NCI-H187 (cell line): ENCODE measurements at places on chromosomes 4 and X.

- no peak for DNase-seq
Measured at GRCh38 chr4:69493515-69493914, 2.2 kb downstream of the UGT2B4 start.

- no peak for DNase-seq
Measured at GRCh38 chr4:100461807-100462605, 55.8 kb downstream of the EMCN start.

- no peak for DNase-seq
Measured at GRCh38 chr4:110415041-110415440, 60.9 kb upstream of the ENPEP start.

DNA sequence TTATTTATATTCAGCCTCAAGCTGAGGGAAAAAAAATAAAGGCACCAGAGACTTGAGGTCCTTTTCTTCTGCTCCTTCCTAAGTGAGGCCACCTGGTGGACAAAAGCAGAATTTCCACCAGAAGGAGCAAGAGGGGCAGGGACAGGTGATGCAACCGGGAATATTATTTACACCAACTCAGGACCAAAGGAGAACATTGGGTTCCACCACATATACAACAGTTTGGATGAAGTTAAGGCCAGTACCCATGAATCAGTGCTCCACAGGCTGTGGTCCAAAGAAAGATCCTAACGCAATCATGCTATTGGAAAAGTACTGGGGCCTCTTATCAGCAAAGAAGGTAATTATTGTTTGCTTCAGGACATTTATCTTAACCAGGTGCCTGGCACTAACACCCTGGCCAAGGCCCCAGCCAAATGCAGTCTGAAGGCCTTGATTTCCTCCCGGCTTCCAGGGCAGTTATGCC lies 57.4 kb downstream of the TSC22D3 start:
- peak; percentile 23 for DNase-seq

DNA sequence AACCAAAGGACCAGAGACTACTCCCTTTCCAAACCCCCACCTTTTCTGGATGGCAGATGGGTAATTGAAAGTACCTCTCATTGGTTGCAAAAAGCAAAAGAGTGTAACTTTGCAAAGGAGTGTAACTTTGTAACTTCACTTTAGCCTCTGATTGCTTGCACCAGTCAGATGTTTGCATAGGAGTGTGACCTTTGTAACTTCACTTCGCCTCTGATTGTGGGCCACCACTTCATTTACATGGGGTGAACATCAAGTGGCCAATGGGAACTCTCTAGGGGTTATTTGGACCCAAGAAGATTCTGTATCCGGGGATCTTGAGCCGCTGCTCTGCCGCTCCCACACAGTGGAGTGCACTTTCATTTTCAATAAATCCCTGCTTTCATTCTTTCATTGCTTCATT lies 9.9 kb upstream of the SLC25A43 start:
- no peak for DNase-seq

DNA sequence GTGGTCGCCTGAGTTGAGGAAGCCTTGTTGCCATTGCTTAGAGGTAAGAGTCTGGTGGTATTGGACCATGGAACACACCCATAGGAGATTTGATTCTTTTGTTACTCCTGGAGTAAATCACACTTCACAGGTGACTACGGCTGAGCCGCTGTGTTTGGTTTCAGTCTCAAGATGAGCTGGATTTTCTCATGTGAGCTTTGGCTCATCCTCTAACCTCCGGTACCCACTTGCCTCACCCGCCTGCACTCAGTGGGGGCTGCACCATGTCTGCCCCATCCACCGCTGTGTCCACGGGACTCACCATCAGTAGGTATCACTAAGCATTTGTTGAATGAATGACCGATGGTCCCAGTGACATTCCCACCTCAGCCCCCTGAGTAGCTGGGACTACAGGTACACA lies 52.7 kb downstream of the HTT-AS start:
- no peak for DNase-seq

DNA sequence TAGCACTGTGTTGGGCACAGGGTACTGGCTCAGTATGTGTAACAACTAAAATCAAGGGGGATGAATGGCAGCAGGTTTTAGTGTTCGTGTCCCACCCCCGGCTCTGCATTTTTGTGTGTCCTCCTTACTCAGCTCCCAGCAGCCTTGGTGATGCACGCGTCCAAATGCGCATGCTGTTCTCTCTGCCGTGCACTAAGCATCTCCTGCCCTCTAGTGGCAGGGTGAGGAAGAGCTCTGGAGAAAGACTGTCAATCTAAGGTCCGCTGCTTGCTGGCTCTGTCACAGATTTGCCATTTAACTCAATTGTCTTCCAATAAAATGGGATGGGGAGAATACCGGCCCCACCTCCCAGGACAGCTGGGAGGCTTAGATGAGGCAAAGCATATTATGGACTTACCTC lies 61.4 kb downstream of the WFS1 start:
- DNase-seq = no peak

DNA sequence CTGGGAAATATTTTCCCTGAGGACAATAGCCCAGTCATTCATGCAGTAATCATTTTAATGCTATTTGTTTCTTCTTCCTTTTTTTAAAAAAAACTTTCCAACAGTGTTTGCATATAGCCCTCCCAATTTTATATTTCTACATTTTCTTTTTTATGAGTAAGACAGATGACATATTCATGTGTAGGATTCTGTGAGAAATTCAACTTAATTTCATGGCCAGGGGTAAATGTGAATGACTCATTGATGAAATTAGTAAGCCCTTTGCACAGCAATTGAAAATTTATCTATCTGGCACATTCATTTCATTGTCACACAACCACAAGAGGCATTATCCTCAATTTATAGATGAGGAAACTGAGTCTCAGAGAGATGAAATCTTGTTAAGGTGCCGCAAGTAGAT lies 13.7 kb upstream of the SMIM20 start:
- DNase-seq = no peak

- DNase-seq = no peak
Measured at GRCh38 chrX:71147496-71148277, 3.0 kb downstream of the NLGN3 start.

- DNase-seq = no peak
Measured at GRCh38 chr4:1488357-1488756, 82.1 kb upstream of the NKX1-1 start.

DNA sequence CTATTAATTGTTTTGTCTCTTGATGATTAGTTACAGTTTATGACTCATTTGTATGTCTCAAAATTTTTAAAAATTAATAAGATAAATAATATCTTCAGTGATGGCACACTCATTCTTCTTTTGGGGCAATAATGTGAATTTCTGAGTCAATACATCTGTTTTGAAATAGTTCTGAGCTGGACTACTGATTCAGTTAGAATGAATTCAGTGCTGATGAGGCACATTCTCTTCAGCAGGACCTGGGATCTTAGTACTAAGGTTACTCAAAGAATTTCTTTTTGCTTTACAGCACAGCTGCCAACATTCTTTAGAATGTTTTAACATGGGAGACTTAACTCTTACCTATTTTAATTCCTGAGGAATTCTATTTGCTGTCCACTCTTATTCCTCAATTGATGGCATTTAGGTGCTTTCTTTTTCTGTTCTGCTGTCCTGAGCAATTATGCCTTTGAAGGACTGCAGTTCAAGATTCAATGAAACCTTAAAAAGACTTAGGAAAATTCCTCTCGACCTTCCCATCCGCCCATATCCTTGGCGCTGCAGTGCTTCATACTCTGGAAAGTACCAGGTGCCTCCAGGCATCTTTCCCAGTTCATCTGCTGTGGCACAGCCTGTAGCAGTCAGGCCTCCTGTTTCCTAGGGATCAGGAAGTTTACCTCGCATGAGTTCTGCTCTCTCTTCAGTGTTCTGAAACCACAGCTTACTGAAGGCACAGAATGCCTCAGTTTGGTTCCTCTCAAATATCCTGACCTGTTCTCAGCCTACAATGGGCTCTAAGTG lies 213.7 kb downstream of the FSTL5 start:
- DNase-seq = no peak

DNA sequence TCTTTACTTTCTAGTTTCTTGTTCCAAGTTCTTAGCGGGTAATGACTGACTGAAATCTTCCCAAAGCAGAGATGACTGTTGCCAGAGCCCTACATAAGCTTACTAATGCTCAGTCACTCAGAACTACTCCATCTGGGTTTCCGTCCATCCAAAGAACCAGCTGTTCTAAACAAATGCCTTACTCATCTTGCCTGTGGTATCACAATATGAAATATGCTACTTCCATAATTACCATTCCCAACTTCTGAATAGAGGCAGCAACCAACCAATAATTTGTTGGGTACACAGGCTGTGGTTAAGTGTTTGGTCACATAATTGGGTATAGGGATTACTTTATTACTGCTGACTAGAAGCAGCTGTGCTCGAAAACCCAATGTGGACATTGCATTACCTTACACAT lies 930.2 kb upstream of the DIAPH2 start:
- DNase-seq = no peak

DNA sequence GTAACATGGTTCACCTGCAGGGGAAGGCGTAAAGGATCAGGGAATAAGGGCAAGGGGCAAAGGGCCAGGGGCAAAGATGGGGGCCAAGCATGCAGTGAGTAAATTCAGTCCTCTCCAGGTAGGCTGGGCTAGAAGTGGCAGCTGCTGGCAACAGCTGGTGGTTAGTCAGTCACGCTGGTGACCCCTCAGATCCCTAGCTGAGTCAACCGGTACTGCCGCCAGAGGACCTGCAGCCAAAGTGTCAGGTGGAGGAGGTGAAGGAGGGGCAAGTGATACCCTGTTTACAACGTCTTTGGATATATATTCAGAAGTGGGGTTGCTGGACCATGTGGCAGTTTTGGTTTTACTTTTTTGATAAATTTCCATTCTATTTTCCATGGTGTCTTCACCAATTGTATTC lies 24.6 kb upstream of the NAP1L2 start:
- DNase-seq = no peak

DNA sequence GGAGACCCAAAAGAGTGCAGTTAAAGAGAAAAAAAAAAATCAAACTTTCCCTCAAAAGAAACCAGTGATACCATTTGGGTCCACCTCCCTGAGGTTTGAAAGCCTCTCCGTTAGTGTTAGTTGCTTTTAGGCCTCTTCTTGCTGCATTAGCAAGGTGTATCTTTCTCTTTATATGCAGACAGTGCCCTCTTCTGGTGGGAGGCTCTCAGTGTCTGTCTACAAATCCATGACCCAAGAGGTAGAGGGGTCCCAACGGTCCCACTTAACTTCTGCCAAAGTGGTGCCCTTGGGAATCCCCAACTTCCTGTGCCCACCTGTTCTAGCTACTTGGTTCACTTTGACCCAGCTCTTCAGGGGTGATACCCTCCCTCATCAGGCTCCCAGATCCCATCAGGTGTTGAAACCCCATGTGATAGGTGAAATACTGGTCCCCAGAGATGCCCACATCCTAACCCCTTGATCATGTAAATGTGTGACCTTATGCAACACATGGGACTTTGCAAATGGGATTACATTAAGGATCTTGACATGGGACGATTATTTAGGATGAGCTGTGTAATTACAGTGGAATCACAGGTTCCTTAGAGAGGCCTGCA lies 63.7 kb upstream of the CD99 start:
- no peak for DNase-seq

- no peak for DNase-seq
Measured at GRCh38 chr4:124804584-124804983, 92.1 kb upstream of the ANKRD50 start.

DNA sequence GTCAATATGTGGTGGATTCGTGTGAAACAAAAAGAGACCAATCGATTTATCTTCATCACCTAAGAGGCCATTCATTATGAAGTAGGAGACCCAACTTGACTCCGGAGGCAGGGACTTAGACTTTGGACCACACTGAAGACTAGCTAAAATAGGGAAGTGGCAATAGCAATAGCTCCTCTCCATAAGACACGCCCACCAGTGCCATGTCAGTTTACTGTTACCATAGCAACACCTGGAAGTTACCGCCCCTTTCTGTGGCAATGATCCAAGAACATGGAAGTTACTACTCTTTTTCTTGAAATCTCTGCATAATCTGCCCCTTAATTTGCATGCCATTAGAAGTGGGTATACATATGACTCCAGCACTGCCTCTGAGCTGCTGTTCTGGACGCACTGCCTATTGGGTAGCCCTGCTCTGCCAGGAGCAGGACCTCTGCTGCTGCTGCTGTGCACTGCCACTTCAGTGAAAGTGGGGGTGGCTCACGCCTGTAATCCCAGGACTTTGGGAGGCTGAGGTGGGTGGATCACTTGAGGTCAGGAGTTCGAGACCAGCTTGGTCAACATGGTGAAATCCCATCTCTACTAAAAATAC lies 163.2 kb downstream of the PRKX start:
- no peak for DNase-seq

GRCh38 chr4:79396794-79397193 lies 11.2 kb downstream of the GK2 start:
- DNase-seq = no peak

- no peak for DNase-seq
Measured at GRCh38 chrX:30714138-30714537, 60.9 kb downstream of the GK start.

DNA sequence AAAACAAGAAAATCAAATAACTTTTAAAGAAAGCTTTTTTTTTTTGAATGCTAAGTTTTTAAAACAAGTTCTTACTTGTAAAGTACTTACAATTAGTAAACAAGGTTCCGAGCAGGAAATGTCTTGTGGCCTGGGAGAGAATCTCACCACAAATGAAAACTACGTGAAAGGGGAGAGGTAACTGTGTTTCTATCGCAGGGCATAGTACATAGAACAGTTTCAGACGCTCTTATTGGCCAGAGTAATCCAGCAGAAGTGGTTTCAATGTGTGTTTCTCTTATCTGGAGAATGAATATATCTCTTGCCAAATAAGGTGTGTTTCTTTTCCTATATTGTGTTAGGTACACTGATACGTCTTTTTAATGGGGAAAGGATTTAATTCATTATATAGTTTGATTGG lies at the start of gene PLAC8:
Gene PLAC8, minus strand, starts transcription at position 154 of the 400 bp plus-strand sequence. CDS start 6,808 bp downstream, outside the sequence.
- no peak for DNase-seq

DNA sequence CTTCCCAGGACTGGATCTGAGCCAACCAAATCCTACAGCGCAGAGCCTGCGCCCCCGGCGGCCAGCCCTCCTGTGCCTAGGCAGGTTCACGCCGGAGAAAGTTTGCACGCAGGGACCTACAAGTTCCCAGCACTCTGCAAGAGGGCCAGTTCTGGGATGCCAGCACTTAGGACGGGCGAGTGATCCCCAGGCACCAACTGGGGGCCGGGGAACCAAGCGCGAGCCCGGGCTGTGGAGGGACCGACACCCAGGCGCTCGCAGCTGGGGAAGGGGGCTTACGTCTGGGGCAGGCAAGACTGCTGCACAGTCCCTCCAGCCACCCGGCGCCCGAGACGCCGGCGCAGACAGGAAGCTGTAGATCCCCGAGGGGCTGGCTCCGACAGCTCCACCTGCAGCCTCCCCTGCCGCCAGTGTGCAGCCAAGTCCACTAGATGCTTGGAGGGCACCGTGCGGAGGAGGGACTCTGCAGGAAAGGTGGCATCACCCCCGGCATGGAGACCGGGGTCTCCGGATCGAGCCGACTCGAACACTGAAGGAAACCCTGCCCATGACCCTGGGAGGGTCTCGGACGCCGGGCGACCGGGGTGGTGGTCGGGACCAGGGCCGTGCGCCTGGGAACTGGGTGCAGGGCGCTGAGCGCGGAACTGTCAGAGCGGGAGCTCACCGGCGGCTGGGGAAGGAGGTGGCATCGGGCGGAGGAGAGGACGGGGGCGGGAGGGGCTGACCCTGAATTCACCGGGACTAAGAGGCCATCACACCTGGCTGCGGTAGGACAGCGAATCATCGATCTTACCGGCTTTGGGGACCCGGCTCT lies 566 bp downstream of the CORIN start:
- no peak for DNase-seq

- DNase-seq = no peak
Measured at GRCh38 chr4:161583549-161583948, 580.3 kb downstream of the FSTL5 start.

GRCh38 chrX:103360092-103360491 lies 3.8 kb downstream of the TCEAL9 start:
- no peak for DNase-seq

- no peak for DNase-seq
Measured at GRCh38 chr4:118935819-118936218, 47.2 kb downstream of the SYNPO2 start.
